ENCODE measurements at places on chromosomes 11 and 22.

DNA sequence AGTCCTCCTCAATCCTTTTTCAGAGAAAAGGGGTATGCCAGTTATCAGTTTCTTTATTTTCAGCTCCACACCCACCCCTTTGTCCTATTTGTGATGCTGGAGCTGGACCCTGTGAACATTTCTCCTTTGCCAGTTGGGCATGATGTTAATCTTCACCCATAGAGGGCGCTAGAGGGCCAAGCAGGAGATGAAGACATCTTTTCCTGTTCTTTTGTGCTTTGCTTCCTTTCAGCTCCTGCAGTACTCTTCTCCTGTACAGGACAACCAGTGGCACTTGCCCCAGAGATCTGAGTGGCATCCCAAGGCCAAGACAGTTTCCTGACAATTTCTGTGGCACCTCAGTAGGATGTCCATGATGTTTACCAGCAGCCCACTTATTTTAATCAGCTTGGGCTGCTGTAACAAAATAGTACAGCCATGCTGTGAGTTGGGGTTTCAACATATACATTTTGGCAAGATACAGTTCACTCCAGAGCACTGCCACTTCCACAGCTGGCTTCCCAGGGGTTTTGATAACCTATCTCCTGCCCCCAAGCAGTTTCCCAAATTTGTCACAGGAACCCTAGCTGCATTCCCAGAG lies 4.6 kb downstream of the SAA2 start:
- DNase-seq = no peak

- no peak for DNase-seq
Observed at GRCh38 chr11:132623511-132623910, 908.8 kb downstream of the OPCML start.

GRCh38 chr11:13016415-13016814 lies 7.3 kb downstream of the RASSF10 start:
- no peak for DNase-seq

- DNase-seq = no peak
Observed at GRCh38 chr11:100932474-100933100, 197.0 kb downstream of the PGR start.
